ENCODE measurements at places on chromosomes 7 and 10.

GRCh38 chr7:151415375-151416105, 5.7 kb upstream of the WDR86 start:
- no peak for DNase-seq

DNA sequence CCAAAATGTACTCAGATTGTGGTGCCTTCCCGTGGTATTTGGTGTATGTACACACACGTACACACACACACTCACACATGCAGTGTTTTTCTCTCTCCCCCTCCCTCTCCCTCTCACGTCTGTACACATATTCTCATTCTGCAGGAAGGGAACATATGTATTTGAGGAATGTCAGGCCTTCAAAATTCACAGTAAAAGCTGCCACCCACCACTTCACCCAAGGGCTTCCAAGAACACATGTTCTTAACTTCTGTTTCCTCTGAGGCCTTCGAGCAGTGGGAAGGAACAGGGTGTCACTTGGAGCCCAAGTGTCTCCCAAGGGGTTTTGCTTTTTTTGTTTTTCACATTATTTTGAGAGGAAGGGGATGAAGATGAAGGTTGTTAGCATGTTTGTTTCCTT, 198.9 kb downstream of the TCF7L2 start:
- no peak for DNase-seq

GRCh38 chr7:35723011-35723410, 28.1 kb upstream of the HERPUD2 start:
- no peak for DNase-seq

- peak; percentile 85 for DNase-seq
These were observed 119.5 kb downstream of the SPDYE5 start for GRCh38 chr7:75611557-75612178.

Measured in substantia nigra (tissue), 51 donors.